ENCODE measurements at places on chromosomes 12 and 14.

GRCh38 chr14:30395065-30395464, 163.9 kb upstream of the G2E3 start:
- DNase-seq: no peak

DNA sequence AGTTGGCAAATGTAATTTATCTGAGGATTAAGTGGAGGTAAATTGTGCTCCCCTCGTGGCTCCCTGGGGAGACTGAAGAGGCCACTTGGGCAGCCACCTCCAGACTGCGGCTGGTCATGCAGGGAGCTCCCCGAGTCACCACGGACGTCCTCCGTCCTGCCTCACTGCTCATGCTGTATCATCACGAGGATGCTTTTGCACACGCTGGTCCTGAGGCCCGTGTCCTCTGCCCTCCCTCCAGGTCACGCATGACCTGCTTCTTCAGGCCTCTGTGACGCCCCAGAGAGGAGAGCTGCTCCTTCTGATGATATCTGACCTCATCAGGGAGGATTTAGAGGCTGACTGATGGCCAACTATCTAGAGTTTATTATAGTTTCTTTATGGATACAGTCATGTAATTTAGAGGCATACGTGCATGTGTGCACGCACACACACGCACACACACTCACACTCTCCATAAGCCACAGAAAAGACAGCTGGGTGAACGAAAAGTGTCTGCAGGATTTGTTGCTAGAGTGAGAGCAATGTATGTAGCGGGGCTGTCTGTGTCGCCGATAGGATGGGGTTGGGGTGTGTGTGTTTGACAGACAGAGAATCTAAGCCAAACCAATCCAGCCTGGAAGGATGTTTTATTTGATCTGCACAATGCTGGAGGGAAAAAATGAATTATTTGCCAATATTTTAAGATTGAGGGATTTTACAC, 160.0 kb downstream of the ADGRD1 start:
- no peak for DNase-seq

GRCh38 chr12:121858662-121859572, at the start of gene HPD:
Gene HPD (minus strand): TSS chr12:121858859. CDS start chr12:121858823, 36 bp downstream.
- peak; percentile 89 for DNase-seq

GRCh38 chr12:57098546-57098945, 9.6 kb downstream of the NAB2 start:
- DNase-seq: no peak

DNA sequence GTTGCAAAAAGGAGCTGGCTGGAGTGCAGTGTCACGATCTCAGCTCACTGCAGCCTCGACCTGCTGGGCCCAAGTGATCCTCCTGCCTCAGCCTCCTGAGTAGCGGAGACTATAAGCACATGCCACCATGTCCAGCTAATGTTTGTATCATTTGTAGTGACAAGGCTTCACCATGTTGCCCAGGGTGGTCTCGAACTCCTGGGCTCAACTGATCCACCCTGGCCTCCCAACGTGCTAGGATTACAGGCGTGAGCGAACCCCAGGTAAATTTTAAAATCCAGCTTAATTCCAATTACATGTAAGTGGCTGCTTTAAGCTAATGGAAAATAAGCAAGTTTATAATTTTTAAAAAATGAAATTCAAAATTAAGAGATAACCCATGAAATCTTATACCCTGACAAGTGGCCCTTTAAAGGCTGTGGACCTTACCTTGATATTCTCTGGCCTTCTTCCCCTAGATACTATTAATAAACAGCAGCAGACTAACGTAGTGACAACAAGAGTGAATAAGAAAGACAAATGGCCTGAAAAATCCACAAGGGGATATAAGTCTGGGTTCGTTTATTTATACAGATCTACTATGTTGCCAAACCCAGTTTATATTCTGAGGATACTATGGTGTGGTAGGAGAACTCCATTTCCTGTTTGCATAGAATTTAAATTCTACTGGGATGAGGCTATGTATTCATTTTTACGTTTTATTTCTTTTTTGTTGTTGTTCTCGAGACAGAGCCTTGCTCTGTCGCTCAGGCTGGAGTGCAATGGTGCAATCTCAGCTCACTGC, 25.6 kb upstream of the SLC2A3 start:
- DNase-seq: peak; percentile 19

Measured in foreskin fibroblast (primary cell).